ENCODE measurements at places on chromosomes 6 and 20.

DNA sequence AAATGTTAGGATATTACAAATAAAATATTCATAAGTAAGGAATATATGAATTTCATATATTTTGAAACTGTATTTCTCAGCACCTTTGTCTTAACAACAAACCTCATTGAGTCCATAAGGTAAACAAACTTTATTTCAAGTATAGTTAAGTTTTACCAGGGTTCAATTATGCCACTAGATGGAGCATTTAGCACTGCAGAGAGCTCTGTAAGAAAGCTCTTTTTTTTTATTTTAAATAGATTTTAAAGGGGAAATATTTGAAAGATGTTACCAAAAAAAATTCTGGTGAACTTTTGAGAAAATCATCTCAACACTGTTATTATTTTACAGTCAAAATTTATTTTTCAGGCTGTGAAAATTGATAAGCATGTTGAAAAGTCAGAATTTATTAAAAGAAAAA lies 955.2 kb upstream of the EYS start:
- no peak for DNase-seq

GRCh38 chr6:138815797-138816528 lies 20.1 kb downstream of the ECT2L start:
- peak; percentile 90 for DNase-seq

DNA sequence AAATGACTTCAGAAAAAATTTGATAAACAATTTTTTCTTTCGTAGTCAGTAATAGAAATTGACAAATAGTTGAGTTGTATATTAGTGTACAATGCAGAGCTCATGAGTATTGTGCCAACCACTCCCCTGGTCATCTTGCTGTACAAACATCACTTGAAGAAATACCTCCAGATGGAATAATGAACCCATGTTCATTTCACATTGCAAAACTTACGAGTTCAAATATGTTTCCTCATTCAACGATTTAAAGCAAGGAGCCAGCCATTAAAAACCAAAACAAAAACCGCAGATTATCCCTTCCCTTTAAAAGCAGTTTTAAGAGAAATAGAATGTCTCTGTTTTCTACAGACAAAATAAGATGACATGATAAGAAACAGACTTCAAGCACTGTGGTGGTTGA lies 62.5 kb downstream of the RALGAPA2 start:
- no peak for DNase-seq

DNA sequence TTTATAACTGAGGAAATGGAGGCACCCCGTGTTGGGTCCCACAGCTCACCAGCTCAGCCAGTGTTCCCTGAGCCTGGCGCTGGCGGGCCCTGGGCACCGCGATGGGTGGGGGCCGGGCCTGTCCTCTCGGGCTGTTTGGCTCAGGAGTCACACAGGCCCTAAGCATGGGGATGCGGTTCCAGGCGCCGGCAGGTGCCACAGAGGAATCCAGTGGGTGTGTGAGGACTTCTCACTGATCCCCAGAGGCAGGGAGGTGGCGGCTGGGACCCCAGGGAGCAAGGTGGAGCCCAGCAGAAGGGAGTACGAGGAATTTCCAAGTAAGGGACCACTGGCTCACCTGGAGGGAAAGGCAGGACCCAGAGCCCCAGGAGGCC lies 57.5 kb downstream of the IRF4 start:
- DNase-seq, result no peak

DNA sequence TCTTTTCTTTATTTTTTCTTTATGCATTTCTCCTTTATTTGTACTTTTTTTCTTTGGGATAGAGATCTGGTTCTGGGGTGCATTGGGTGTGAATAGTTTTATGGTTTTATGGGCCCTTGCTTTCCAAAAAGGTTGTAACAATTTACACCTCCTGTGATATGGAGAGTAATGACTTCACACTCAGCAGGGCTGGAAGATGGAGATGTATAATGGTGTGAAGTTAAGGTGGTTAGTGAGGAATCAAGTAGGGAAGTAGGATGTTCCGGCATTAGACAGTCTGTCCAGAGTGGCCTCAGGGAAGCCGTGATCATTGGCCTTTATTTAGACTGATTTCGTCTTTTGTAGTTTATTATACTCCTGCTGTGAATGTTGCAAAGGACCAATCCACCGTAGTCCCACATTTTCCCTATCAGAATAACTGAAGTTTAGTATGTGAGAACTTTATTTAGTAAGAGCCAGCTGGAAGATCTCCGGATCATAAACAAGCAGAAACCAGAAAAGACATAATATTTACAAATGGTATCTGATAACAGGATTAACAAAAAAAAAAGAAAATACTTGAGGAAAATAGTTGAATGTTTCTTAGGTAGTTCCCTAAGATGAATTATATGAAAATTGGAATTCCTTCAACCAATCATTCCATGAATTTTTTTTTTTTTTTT lies 255.5 kb downstream of the TBC1D7 start:
- DNase-seq, result no peak

- DNase-seq, result no peak
These were observed 43.8 kb downstream of the REV3L start for GRCh38 chr6:111439171-111439570.

- DNase-seq, result no peak
These were observed 39.0 kb downstream of the SYTL3 start for GRCh38 chr6:158688860-158689259.

- no peak for DNase-seq
These were observed 166.3 kb upstream of the SULF2 start for GRCh38 chr20:47951521-47951971.

DNA sequence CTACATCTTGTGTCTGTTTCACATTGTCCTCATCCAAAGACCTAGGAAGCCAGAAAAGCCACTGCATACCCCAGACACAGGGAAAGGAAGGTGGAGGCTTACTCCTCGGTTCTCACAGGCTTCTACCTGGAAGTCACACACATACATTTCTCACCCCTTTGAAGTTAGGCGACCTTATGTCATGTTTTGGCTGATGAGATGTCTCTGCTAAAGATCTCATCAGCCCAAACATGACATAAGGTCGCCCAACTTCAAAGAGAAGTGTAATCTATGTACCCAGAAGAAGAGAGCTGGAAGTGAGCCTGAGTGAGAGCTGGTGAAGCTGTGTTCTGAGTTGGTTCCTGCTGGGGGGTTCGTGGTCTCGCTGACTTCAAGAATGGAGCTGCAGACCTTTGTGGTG lies 47.5 kb upstream of the SLC22A23 start:
- DNase-seq, result no peak

- peak; percentile 88 for DNase-seq
These were observed 11.8 kb downstream of the UNC5CL start for GRCh38 chr6:41027241-41027640.

- DNase-seq, result no peak
These were observed 52.4 kb upstream of the MRPS10 start for GRCh38 chr6:42269974-42270510.

DNA sequence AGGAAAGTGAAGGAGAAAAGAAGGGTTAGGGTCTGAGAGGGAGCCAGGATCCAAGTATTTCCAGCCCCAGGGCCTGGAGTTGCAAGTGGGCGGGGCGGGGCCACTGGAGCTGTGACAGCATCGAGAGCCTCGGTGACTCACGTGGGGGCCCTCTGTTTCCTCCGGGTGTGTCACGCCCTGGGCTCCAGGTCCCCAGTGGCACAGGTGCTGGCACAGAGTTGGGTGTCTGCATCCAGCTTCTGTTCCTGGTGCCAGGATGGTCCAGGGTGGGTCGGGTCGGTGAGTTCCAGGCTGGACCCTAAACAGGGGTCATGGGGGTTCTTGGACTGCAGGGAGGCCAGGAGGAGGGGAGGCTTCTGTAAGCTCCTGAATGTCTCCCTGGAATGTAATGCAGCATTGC lies 16.7 kb downstream of the RAET1L start:
- DNase-seq, result no peak

DNA sequence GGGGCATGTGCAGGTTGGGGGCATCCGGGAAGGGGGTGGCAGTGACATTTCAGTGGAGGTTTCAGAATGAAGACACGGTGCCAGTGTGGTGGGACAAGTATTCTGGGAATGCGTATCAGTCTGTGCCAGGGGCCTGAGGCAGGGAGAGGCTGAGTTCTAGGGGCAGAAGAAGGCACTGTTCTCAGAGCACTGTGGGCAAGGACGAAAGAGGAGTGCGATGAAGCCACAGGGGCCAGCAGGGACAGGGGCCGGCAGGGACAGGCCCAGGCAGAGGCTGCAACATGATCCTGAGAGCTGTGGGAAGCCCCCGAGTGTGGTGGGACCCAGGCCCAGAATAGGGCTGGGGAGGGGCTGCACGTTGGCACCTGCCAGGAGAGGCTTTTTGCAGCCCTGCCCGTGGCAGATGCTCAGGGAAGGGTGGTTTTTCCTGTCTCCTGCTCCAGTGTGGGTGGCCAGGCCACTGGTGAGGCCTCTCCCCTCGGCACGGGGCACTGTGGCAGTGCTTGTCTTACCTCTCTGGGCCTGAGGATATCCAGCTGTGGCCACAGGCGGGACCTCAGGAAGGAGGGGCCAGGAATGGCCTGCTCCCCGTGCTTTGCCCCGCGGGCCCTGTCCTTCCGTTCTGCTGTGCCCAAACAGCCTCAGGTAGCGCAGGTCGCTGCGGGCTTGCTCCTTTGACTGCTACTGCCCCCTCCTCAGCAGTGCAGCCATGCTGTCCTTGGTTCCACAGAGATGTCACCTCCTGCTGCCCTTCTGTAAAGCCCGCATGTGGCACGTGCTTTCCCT lies 10.0 kb downstream of the ENTPD6 start:
- DNase-seq, result no peak

DNA sequence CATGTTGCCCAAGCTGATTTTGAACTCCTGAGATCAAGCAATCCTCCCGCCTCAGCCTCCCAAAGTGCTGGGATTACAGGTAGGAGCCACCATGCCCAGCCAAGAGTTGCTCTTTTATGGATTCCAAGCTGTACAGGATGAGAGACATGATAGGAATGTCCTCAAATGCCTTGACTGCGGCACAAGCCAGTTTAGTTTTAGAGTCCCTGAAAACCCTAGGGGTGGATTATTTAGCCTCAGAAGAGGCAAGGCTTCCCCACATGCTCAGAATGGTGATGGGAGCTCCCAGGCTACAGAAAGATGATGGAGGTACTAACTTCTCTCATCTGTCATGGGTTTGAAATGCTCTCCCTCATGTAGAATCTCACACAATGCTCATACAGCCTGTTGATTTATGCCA lies 280.5 kb upstream of the PRND start:
- DNase-seq, result no peak

GRCh38 chr20:35314816-35315631 lies 22.8 kb upstream of the FAM83C start:
- no peak for DNase-seq

GRCh38 chr6:3793545-3793944 lies 42.0 kb upstream of the PXDC1 start:
- DNase-seq, result no peak

DNA sequence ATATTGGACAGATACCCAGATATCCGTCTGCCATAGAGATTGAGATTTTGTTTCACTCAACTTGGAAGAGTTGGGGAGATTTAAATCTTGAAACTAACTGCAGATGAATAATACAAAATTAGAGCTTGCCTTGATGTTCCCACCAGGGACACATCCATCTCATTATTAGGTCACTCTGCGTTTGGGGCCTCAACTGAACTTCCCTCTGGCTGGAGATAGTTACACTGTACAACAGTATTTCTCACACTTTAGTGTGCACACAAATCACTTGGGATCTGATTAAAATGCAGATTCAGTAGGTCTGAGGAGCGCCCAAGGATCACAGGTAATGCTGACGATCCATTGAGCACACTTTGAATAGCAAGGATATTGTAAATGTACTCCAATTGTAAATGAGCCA lies 35.0 kb upstream of the ADTRP start:
- DNase-seq, result no peak

GRCh38 chr6:128870746-128871145 lies 12.2 kb upstream of the LAMA2 start:
- DNase-seq, result no peak

DNA sequence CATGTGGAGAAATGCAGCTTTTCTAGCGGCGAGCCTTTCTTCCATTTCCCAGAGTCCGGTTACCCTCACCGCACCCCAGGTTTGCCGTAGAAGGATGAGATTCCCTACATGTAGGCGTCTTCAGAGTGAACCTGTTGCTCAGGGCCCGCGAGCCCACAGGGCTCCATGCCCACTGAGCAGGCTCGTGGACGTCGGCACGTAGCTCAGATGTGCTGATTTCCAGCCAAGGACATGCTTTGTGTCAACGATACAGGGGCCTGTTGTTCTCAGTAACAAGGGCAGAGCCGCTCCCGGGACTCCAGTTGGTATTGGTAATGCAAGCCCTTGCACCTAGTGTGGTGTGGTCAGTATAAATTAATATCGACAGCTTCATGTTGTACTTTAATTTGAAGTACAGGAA lies 159.6 kb downstream of the MTHFD1L start:
- no peak for DNase-seq

- no peak for DNase-seq
These were observed 78.4 kb upstream of the FBXL4 start for GRCh38 chr6:99026135-99026534.

GRCh38 chr6:79335133-79335674 lies 100.7 kb upstream of the HMGN3 start:
- no peak for DNase-seq

DNA sequence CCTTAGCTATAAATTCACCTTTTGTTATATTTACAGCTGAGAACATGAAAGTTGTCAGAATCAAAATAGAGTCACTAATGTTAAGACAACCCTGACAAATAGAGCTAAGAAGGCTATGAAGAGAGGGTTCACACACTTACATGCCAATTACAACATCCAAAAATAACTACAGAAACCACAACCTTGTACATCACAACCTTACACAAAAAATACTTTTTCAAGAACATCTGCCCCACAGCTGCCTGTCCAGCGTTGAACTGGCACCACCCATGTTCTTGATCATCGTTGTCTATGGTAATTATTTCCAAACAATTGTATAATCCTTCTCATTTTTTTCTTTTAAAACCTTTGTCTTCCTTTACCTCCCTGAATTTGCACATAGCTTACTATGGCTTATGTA lies 231.2 kb upstream of the FKBP1C start:
- no peak for DNase-seq

DNA sequence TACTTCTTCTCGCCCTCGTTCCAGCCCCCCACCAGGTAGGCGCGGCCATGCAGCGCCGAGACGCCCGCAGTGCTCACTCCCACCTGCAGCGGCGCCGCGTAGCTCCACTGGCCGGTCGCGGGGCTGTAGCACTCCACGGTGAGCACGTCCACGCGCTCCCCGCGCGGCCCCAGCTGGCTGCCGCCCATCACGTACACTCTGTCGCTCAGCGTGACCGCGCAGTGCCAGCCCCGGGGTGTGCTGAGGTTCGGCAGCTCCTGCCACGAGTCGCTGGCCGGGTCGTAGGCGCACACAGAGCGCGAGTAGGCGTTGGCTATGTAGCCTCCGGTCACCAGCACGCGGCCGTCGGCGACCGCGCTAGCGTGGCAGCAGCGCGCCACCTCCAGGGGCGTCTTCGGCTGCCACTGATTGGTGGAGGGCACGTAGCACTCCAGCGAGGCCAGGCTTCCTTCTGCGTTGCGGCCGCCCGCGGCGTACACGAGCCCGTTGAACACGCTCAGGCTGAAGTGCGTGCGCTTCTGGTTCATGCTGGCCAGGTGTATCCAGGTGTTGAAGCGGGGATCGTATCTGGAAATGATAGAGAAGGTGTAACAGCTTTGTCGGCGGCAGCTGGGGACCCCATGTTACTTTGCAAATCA lies 13.7 kb downstream of the KLHL31 start:
- DNase-seq, result peak; percentile 83

- no peak for DNase-seq
These were observed 33.3 kb downstream of the FAM50B start for GRCh38 chr6:3882431-3882830.

GRCh38 chr20:58141971-58142842 lies 86.2 kb downstream of the ANKRD60 start:
- DNase-seq, result no peak

GRCh38 chr6:115838763-115839401 lies 221.8 kb downstream of the FRK start:
- DNase-seq, result no peak

GRCh38 chr6:12585497-12585958 lies 131.0 kb upstream of the PHACTR1 start:
- DNase-seq, result no peak
